ENCODE measurements at places on chromosomes 12 and 14.

GRCh38 chr14:60632777-60633176, 16.5 kb downstream of the SIX1 start:
- peaks cover 8% of the 10 kb centered on the region for H3K4me1 ChIP-seq
- no peaks in the 10 kb centered on the region for H3K36me3 ChIP-seq
- H3K4me3 ChIP-seq: no peak overlapping the region

DNA sequence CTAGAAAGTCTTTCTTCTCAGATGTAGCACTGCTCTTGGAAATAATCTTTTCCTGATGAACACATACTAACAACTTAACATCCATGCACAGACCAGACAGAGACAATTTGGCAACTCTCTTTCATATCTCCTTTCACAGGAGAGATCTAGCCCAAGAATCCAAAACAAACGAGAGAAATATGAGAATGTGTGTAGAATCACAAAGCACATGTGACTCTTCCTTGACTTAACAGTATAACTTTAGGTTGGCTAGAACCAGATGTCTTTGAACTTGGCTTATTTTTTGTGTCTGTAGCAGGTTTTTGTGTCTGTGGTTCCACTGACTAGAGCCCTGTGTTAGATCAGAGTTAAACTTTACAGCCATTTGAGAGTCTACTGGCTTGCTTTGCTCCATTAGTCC, 114.2 kb downstream of the STXBP6 start:
- no peak overlapping the region for H3K27ac ChIP-seq
- H3K4me3 ChIP-seq: no peak overlapping the region
- DNase-seq: no peak
- no peaks in the 10 kb centered on the region for H3K4me1 ChIP-seq
- peaks cover 12% of the 10 kb centered on the region for H3K27me3 ChIP-seq

DNA sequence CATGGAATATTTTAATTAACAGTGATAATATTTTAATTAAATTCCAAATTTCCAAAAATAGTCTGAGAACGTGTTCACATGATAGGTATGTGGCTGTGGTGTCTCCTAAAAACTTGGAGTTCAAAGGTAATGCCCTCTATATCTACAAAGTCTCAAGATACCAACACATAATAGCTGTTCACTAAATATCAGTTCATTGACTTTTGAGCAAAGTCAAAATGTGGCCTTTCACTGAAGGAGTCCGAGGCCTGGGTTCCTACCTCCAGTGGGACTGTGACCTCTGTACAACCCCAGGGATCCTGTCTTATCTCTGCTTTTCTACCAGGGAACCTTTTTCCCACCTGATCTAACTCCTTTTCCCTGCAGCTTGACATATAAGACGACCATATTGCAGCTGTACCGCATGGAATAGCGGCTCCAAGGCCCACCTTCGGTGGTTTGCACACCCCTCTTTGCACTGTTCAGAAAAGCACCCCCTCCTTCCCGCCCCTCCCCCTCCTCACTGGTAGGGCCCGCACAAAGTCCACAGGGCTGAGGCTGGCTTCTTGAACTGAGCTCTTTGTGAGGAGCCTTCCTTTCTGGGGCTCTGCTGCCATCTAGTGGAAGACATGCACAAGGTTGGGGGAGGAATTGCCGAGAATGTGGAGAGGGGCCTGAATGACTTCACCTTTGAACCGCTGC, 3.1 kb downstream of the CCND2 start:
- peak overlapping the region; percentile 100 for H3K27ac ChIP-seq
- peaks cover 61% of the 10 kb centered on the region for H3K4me1 ChIP-seq
- peaks cover 67% of the 10 kb centered on the region for H3K36me3 ChIP-seq
- no peaks in the 10 kb centered on the region for H3K27me3 ChIP-seq
- H3K4me3 ChIP-seq: peak overlapping the region; percentile 89

- H3K4me1 ChIP-seq: no peaks in the 10 kb centered on the region
- H3K27me3 ChIP-seq: peaks cover 6% of the 10 kb centered on the region
- no peaks in the 10 kb centered on the region for H3K36me3 ChIP-seq
These were observed 253.7 kb downstream of the GRIN2B start for GRCh38 chr12:13727707-13728195.

DNA sequence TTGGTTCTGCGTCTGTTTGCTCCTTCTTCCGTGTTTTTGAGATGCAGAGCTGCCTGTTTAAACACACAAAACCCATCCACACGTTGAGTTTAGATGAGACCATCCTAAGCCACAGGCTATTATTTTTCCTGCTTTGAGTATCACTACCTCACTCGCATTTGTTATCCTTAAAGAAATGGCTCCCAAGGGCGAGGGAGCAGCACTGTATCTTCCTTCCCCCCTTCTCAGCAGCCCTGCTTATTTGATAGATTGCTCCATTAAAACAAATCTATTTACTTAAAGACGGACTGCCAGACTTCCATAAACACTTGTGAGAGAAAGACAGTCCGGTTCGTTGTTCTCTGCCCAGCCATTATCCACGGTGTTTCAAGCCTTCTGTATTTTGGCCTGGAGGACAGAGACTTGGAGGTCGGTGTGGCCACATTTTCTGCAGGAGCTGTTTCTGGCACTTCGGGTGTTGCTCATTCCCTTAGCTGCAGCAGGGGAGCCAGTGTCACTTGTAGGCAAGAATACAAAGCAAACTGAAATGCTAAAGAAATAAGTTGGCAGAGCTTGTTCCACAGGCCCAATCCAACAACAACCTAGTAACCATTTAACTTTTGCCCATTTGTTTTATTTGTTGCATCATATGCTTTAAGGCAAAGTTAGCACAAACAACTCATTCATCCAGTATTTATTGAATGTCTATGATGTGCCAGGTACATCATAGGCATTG, 275.4 kb downstream of the TTC6 start:
- peaks cover 3% of the 10 kb centered on the region for H3K27me3 ChIP-seq
- H3K4me3 ChIP-seq: no peak overlapping the region
- H3K27ac ChIP-seq: no peak overlapping the region

Measured in activated naive CD8-positive, alpha-beta T cell treated with anti-CD3 and anti-CD28 coated beads, Interleukin-2, amount 50 U/mL, for 24 hours (primary cell).